ENCODE measurements at places on chromosomes 3 and 15.

DNA sequence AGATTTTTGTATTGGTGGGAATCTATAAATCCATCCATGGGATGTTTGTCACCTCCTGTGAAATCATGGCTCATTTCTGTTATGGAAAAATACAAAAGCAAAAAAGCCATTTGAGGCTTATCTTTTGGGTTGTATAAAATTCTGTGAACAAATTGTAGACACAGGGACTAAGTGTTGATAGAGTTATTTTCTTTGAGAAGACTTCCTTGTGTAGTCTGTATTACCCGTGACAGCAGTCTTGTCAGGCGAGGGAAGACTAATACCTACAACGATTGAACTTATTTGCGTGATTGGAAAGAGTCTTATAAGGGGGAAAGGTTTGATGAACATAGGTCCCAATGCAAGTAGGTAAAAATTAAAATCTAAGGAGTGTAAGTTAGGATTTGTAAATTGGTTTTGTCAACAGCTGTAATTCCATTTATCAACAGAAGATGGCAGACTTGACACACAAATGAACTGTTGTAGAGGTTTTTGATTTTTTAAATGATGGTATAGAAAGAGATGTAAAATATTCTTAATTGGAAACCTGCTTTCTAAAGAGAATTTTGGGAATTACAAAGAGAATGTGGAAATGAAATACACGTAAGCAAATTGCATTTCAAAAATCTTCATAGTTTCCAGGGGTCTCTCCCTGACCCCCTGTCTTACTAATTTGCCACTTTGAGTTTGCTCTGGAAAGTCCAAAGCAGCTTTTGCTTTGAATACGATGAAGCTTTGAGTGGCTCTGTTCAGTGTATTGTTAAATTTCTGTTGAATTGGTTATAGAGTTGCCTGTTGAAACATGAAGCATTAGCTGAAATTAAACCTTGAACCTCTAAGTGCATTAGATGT lies 33.2 kb downstream of the SLC25A26 start:
- DNase-seq: no peak

GRCh38 chr3:166471074-166471767 lies 634.0 kb upstream of the BCHE start:
- DNase-seq: no peak

DNA sequence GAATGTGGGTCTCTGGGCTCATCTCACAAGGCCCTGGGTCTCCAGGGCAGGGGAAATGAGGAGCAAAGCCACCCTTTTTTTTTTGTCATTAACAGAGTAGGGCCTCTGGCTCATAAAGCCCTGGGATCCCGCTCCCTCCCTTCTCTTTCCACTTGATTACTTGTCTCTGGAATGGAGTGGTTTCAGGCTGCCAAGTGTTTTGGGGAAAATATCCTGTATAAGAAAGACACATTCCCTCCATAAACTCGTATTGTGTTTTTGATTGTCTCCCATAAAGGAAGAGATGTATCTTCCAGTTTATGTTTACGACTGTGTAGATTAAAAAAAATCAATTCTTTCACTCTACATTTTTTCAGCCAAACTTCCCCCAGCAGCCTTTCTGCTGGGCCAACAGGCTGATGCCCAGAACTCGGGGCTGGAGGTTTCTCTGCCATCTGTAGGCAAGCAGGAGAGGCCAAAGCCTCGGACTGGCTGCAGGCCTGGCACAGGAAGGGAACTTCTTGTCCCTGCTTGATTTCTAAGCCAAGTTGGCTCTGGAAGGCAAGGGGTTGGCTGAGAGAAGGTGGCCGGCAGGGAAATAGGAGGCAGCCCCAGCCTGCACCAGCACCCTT lies 49.4 kb upstream of the INSYN1 start:
- DNase-seq: no peak

DNA sequence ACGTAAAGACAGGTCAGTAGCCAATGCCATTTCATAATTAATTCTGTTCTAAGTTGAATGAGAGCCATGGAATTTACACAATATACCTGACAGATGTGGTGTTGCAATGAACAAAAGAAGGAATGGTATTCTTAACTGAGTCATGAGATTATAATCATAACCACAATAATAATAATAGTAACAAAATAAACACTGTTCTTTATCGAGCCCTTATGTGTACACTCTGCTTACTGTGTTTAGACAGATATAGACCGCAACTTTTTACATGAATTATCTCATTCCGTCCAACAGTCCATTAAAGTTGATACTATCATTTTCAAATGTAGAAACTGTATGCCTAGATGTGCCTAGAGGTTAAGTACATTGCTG lies 28.2 kb upstream of the SCAANT1 start:
- DNase-seq: no peak

GRCh38 chr15:39456582-39457330 lies 124.1 kb upstream of the THBS1 start:
- no peak for DNase-seq

GRCh38 chr3:66317750-66318376 lies 97.1 kb downstream of the SLC25A26 start:
- no peak for DNase-seq

DNA sequence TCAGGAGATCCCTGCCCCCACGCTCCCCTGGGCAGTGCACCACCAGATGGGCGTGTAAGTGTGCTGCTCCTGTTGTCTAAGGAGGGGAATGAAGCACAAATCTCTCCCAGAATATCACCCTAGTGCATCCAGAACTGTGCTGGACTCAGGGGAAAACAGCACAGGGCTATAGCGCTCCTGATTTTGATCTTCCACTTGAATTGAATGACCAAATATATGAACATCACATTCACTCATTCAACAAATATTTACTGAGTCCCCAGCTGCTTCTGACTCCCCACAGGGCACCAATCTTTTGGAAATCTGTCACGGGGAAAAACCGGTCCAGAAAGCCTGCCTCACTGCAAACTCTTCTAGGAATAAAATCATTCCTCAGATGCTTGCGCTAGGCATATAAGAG lies 2.4 kb downstream of the CPLX3 start:
- no peak for DNase-seq

- DNase-seq: no peak
Observed at GRCh38 chr3:33453331-33453761, 13.1 kb upstream of the UBP1 start.

GRCh38 chr3:178169421-178169820 lies 366.8 kb upstream of the KCNMB2 start:
- DNase-seq: no peak

DNA sequence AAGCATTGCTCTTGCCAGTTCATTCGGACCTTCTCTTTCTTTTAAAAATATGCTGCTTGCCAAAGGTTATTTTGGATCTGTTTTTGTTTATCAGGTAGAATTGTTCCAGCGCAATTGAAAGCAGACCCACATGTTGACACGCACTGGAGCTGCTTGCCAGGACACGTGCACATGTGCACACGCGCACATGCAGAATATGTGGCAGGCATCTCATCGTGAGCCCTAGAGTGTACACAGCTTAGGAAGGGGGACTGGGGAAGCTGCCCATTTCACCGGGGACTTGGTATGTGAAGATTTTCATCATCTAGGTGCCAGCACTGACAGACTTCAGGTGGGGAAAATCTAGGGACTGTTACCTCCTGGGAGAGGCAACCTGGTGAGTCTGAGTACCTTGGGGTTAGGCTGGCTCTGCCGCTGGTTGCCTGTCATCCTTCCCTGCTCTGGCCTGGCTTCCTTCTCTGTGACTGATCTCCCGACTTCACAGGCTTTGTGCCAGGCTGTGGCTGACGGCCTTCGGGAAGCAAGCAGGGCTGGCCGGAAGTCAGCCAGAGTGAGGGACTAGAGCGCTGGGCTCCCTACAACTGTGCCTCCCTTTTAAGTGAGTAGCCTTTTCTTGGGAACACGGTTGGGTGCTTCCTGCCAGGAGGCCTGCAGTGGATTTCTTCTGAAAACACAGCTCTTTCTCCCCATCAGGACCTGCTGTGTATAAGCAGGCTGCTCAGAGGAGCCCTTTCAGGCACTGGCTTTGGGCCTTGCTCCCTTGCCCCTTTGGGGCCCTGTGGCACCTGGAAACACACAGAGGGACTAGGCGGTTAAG lies 129.3 kb downstream of the EEFSEC start:
- no peak for DNase-seq

- DNase-seq: no peak
Observed at GRCh38 chr15:39657181-39657580, 76.3 kb downstream of the THBS1 start.

DNA sequence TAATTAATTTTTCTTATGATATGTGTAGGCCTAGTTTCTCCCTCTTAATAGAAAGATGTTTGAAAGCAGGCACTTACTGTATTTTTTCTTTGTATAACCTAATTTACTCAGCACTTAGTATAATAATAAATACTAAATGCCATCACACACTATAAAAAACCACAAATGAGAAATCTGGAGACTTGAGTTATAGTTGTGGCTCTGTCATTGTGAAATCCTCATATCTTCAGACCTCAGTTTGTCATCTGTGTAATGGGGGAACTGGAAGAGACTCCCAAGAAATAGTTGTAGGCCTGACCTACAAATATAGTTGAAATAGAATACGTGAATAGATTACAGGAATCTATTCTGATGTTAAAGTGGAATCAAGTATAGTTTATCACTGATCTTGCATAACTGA lies 287.6 kb upstream of the DPH6 start:
- DNase-seq: no peak

GRCh38 chr15:35115155-35115725 lies 30.1 kb upstream of the NANOGP8 start:
- no peak for DNase-seq

GRCh38 chr3:3639078-3639477 lies 160.2 kb upstream of the LRRN1 start:
- DNase-seq: no peak

GRCh38 chr3:71328926-71329325 lies 254.6 kb downstream of the FOXP1 start:
- no peak for DNase-seq

DNA sequence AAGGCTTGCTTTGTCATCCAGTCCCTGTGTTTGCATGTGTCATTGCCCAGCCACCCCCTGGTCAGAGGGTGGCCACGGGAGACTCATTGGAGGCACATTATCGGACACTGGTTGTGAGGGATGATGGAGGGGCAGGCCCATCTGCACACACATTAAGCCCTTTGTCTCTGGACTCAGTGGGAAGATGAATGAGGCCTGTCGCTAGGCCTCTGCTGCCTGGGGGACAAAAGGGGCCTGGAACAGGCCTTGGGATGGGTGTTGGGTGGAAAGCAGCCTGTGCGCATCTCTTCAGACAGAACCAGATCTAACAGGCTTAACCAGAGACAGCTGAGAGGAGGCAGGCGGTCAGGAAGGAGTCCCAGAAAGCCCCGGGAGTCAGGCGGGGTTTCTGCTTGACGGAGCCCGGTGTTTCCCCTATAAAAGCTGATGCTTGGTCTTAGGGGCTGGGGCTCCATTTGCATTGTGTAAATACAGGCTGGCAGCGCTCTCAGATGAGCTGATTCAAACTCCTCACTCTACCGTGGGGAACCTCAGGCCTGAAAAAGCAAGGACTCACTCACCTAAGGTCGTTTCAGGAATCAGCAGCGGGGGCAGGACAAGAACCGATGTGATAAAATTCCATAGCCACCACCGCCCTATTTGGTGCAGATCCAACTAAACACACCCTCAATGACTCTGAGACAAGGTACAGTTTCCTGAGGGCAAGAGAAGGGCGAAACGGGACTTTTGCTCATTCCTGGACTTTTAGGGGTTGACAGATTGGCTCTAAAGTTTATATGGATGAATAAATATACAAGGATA lies 17.1 kb upstream of the SKIC8 start:
- DNase-seq: no peak

- no peak for DNase-seq
Observed at GRCh38 chr3:57512166-57512565, 32.0 kb downstream of the DNAH12 start.

DNA sequence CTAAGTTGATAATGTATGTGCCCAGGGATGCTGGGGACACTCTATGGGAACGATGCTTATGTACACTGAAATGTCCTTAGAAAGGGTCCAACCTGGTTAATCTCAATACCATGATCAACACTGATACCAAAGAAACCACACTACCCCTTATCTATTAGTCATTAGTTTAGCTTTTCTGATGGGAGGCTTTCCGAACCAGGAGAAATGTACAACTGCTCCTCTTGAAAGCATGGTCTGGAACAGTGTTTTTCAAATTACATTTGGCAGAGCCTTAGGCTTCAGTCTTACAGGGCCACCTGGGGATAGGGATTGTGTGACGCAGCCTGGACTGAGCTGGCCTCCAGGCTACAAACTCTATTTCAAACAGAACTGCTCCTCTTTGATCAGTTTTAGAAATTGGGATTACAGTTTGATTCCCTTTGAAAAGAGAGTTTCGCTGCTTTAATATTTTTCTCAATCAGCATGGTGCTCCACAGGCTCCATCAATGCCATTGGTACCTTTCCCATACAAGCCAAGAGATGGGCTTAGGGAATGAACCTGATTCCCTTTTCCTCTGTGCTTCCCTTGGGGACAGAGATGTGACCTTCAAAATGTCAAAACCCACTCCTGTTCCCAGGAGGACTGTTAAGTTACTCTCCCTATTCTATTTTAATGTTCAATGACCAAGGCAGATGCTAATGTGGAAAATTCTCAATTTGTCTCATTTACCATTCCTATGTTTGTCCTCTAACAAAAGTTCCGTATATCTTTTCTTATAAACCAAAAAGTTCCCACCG lies 296.0 kb upstream of the ADAMTS9 start:
- DNase-seq: no peak

- DNase-seq: no peak
Observed at GRCh38 chr3:128278761-128279600, 125.7 kb downstream of the EEFSEC start.

- no peak for DNase-seq
Observed at GRCh38 chr3:15065550-15066007, 464 bp upstream of the MRPS25 start.

DNA sequence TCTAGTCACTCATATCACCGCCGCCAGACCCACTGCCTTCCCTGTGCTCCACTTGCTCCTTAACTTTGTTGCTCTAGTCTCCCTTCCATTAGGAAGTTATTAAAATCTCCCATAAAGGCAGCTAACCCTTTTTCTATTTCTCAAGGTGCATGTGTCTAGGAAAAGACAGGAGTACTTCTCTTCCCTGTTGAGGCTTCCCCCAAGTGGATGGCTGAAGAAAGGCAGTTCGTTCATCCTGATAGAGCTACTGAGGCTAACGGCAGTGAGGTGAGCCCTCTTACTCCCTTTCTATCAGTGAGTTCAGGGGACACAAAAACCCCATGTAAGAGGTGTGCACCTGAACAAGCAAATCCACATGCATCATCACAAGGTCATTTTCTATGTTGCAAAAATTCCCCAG lies 397.8 kb downstream of the IGSF11 start:
- no peak for DNase-seq

- DNase-seq: no peak
Observed at GRCh38 chr3:53200501-53201498, 39.8 kb downstream of the PRKCD start.

DNA sequence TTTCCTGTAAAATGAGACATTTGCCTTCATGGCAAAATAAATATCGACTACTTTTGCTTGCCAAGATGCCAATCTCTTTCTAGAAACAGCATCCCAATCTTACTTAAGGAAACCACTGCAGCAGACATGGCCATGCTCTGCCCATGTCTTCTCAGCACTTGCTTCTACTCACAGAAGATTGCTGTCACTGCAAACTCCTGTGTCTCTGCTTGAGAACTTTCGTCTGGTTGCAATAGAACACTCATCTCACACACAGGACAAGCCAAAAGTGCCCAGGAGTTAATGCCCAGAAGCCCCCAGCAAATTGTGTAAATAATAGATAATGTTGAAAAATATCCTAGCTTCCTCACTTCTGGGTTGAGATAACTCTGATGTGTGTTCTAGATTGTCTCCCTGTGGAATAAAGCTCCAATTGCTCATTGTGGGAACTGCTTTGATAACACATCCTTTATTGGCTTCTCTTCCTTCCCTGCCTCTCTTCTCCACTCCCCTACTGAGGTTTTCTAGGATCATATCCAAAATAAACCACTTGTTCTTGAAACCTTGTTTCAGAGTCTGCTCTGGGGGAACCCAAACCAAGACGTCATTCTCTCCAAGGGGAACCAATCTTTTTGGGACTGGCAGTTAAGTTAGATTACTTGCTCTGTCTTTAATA lies 156.3 kb upstream of the STRIT1 start:
- no peak for DNase-seq
